ENCODE measurements at places on chromosomes 4 and X.

DNA sequence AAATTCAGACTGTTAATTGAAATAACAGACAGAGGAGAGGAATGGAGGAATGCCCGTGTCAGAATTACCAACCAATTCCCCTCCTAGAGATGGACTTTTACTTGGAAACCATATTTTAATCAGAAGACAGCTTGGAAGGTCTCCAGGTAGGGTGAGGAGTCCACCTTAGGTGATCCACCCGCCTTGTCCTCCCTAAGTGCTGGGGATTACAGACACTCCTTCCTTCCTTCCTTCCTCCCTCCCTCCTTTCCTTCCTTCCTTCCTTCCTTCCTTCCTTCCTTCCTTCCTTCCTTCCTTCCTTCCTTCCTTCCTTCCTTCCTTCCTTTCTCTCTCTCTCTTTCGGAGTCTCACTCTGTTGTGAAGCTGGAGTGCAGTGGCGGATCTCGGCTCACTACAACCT is 328.0 kb downstream of the RAPGEF2 start:
- no peak for DNase-seq

GRCh38 chr4:38452009-38452408 is 212.0 kb upstream of the KLF3 start:
- DNase-seq, result no peak

DNA sequence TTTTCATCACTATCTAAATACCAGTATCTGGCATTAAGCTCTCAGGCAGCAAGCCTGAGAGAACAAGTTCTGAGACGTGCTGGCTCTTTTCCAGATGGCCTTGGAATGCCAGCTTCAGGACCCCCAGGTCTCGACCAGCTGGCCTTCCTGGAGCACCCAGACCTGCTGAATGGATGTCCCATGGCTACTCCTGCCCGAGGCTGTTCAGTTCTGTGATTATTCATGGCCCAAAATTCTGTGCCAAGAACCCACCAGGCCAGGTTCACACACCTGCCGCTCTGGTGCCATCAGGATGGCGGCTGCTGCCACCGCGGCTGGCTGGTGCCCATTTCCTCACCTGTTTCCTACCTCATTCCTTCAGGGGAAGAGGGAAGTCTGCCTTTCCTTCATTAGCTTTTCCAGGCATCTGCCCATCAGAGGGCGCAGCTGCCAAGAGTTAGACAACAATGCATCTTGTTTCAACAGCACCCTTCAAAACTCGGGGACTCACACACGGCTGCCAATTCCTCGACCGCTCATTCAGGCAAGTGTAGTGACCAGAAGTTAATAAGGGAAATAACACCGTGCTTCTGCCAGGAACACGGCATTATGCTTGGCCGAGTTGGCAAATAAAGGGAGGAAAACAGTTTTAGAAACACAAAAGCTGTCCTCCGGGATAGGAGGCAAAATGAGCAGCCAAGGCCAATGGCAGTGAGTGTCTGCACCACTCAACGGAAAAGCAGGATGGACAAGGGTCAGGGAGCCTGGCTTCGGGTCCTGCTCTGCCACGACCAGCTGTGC is 173.8 kb downstream of the NSUN7 start:
- no peak for DNase-seq

DNA sequence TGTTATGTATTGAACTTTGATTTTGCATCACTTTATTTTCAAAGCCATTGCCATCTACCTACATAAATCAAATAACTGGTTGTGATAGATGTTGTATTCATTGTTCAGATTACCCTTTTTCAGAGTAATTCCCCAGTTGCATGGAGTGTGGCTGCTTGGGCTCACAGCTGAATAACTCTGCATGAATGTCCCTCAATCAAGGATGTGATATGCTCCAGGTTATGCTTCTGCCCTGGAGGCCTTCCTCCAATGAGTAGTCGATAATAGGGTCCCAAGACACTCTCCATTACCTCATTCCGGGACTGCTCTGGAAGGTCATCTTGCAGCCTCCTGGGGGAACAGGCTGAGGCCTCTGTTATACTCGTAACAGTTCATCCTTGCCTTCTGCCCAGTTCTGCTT is 251.8 kb downstream of the ADGRL3 start:
- DNase-seq, result no peak

GRCh38 chrX:19955306-19955705 is 35.6 kb downstream of the BCLAF3 start:
- DNase-seq, result no peak

DNA sequence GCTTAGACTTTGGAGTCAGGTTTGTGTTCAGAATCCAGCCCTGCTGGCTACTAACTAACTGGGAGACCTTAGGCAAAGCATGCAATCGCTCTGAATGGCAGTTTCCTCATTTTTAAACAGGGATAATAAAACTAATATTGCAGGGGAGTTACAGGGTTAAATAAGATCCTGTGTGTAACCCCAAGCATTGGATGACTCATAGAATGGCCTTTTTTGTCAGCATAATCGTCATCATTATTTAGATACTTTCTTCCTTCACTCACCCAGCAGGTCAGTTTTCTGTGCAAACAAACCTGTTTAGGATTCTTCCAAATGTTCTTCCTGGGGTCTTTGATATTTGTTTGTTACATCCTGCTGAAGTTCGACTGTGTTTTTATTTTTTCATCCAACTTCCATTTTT is 208.2 kb downstream of the EVC2 start:
- no peak for DNase-seq

- DNase-seq, result no peak
Observed at GRCh38 chr4:16079046-16079445, 4.8 kb downstream of the PROM1 start.

GRCh38 chr4:1092026-1092982 is 21.1 kb downstream of the RNF212 start:
- DNase-seq, result no peak

DNA sequence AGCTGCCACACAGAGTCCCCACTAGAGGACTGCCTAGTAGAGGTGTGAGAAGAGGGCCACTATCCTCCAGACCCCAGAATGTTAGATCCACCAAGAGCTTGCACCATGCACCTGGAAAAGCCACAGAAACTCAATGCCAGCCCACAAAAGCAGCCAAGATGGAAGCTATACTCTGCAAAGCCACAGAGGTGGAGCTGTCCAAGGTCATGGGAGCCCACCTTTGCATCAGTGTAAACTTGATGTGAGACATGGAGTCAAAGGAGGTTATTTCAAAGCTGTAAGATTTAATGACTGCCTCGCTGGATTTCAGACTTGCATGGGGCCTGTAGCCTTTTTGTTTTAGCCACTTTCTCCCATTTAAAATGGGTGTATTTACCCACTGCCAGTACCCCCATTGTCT is 1030.1 kb upstream of the GRIA3 start:
- no peak for DNase-seq

DNA sequence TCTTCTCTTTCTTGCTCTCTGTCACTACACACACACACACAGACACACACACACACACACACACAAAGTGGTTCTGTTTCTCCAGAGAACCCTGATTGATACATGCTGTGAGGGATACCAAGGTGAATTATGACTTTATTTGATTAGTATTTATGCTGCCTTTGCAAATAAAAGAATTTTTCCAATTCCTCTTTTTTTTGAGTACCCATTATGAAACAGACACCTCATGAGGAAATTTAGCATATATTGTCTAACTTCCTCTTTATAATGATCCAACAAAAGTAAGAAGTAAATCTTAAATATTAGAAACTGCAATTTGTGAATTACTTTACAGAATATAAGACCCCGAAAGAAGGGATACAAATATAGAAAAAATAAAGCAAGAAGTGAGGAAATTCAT is 14.3 kb upstream of the RAB28 start:
- no peak for DNase-seq
